ENCODE measurements at places on chromosomes 2 and 18.

DNA sequence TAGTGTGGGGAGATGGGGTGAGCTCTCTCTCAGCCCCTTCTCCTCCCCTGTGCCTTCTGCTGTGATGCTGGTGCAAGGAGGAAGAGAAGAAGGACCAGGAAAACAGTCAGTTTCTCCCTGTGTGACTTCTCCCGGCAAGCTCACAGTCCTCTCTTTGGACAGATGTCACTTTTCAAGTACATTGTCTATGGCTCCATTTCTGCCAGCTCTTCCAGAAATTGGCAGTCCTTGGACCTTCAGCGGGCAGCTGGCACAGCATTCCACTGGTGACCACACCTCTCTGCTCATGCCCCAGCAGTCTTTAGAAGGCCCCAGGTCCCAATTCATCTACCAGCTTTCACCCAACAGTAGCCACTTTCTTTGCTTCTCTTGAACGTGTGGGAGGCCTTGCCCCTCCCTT, 63.9 kb downstream of the AOX1 start:
- no peak for DNase-seq

DNA sequence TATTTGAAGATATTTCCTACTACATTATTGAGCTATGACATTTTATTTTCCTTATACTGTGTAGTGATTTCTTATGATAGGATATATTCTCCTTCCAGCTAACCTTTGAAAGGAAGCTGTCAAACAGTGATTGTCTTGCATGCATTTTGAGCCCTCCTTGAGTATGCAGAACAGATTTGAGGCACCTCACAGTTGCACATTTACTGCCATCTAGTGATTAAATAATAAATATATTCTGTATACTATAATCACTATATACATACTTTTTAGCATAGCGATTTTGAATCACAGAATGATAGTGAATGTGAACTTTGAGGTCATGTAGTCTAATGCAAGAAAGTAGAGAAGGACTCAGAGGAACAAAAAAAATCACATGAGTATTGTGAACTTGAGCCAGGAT, 268.4 kb upstream of the CDH19 start:
- DNase-seq: no peak

GRCh38 chr18:44411262-44411905, 269.3 kb upstream of the SETBP1 start:
- DNase-seq: no peak

- no peak for DNase-seq
These were observed 1303.8 kb upstream of the NRXN1 start for GRCh38 chr2:52335727-52336126.

DNA sequence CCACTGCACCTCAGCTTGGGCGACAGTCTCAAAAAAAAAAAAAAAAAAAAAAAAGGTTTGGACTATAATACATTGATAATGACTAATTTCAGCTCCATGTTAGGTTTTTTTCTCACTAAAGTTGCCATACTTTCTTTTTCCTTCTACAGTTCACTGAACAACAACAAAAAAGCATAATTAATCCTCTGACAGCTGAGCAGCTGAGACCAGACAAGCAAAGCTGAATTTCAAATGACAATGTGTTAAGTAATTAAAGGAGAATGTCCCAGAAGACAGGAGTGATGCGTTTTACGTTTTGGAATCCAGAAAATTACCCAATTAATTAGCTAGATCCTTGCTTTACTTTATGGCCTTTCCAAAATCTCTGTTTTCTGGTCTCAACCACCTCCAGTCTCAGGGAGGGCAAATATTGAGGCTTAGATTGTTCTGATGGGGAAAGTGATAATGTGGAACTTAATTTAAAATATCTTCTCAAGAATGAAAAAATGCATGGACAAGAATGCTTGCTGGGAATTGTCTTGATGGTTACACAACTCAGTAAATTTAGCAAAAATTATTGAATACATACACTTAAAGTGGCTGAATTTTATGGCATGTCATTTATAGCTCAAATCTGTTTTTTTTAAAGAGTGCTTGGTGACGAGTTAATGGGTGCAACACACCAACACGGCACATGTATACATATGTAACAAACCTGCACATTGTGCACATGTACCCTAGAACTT, 17.4 kb upstream of the RMDN2 start:
- no peak for DNase-seq

DNA sequence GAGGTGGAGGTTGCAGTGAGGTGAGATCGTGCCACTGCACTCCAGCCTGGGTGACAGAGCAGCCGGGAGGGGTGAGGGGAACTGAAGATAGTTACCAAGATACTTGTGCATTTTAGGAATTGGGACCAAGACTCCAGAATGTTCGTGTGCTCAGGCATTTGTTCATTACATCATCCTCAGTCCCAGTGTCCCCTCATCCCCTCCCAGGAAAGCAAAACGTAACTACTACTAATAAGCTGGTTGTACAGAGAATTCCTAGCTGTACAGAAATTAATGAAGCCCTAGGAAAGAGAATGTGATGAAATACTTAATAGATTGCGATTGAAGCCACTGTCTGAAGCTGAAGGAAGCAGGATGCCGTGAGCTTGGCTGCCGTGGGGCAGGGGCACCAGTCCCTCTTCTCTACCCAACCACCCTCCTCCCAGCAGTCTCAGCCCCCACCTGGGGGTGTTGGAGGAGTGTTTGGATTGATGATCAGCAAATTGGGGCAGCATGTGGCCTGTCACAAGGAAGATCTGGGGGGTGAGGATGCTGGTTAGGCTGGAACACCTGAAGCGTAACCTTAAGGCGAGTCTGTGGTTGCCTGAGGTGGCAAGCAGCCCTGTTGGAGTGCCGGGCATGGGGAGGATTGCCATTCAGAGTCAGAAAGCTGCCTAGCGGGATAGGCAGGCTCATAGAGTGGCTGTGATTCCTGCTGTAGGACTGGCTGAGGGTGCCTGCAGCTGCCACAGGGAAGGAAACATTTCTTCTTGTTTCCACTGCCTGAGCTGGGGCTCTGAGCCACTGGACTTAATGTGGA, 140.9 kb downstream of the SH3RF3 start:
- no peak for DNase-seq

DNA sequence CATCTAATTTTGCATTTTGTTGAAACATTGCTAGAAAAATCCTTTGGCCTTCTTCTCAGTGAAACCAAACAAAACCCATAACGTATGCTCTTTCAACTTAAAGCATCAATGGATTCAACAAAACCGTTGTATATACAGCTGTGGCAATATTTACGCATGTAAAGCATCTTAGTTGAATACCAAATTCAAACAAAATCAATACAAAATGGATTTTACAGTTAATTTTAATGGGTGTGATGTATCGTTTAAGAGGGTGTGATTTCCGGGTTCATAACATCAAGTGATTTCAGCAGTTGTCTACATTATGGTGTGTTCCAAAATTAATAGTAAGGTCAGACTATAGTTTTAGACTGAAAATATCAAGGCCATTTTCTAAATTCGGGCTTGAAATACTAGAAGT, 198.2 kb downstream of the TGIF1 start:
- no peak for DNase-seq

- peak; percentile 66 for DNase-seq
These were observed 19.3 kb downstream of the GPR55 start for GRCh38 chr2:230905448-230906421.

DNA sequence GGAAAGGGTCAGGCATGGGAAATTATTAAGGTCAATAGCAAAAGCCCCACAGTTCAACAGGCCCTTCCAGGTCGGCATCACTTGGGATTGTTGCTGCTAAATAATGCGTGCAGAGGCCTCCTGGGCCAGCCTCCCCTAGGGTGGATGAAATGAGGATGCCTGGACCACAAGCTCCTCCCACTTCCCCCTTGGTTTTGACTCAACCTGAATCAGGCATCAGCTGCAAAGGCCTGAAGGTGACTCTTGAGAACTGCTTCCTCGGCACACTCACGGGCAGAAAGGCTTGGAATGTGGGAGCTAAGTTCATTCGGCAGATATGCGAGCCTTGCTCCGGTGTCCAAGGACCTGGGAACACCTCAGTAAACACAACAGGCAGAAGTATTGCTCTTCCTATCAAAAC, 69.3 kb downstream of the MBP start:
- DNase-seq: peak; percentile 74

DNA sequence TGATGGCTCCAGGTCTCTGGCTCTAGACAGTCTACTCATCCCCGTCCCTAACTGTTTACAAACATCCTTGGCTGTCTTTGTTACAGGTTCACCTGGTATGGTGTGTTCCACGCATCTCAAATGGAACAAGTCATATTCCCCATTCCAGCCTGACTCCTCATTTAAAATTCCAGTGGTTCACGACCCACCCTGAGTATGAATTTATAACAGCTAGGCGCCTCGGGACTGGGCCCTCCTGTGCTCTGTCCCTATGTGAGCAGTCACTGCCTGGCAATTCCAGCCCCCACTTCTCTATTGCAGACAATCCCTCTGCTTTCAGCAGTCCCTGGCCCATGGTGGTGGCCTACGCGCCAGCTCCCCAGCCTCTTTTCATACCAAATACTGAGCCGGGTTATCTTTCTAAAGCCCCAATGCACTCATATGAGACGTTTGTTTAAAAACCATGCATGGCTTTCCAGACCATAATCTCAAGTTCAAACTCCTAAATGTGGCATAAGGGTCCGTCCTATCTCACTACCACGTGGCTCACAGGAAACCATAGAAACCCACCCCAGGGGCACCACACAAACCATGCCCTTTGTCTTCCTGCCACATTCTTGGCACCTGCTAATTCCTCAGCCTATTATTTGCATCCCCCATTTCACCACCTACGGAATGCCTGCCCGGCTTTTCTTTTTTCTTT, 1.6 kb downstream of the SERPINB8 start:
- DNase-seq: no peak

DNA sequence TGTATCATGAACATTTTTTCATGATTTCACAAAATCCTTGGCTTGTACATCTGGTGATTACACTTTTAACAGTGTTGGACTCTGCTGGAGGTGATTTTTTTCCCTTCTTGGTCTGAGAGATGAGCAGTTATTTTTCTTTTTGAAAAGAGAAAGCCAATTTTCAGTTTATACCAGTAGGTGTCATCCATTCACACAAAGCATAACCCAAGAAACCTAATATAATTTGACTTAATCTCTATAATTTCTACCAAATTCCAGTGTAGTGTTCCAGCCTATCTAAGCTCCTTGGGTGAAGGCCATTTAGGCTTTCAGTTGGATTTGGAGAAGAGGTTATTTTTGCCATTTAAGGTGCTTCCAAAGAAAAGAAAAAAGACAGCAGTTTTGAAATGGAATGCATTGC, 7.7 kb upstream of the ICOS start:
- DNase-seq: no peak

- no peak for DNase-seq
These were observed 281.1 kb downstream of the GALR1 start for GRCh38 chr18:77530732-77531131.

GRCh38 chr2:173196080-173196479, 120.4 kb downstream of the MAP3K20 start:
- no peak for DNase-seq

- DNase-seq: no peak
These were observed 21.9 kb upstream of the MGAT5 start for GRCh38 chr2:134231965-134232340.

DNA sequence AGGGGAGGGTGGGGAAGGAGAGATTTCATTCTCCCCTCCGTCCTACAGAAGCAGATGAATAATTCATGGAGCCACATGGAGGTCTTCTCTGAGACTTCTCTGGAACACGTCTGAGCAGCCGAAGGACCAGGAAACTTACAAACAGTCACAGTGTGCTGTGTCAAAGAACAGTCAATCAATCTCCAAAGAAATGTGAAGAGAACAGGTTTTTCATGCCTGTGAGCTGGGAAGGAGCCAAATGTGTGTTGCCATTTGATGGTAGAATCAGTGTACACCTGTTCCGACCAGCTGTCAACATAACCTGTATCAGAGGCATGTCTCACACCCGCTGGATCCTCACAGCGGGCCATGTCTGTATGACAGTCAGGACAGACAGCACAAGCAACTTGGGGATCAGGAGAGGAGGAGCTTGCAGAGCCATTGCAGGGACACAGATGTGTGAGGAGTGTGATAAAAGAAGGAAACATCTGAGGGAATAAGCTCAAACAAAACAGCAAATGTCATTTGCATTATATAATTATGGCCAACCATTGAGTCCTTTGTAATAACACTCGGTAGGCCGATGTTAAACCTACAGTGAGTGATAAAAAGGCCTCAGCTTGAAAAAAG, 298.5 kb downstream of the EN1 start:
- no peak for DNase-seq

Measured in T follicular helper cell (primary cell).